ENCODE measurements at places on chromosomes 12 and 14. TPM values are rescaled to one million over a fixed set of nuclear protein-coding genes. Genes with fewer than 3 reads are reported as not detected.

- H3K4me1 ChIP-seq, result no peaks in the 10 kb centered on the region
- no peaks in the 10 kb centered on the region for H3K36me3 ChIP-seq
- no peak overlapping the region for H3K27ac ChIP-seq
Observed at GRCh38 chr14:32733015-32733414, 205.7 kb upstream of the NPAS3 start.

DNA sequence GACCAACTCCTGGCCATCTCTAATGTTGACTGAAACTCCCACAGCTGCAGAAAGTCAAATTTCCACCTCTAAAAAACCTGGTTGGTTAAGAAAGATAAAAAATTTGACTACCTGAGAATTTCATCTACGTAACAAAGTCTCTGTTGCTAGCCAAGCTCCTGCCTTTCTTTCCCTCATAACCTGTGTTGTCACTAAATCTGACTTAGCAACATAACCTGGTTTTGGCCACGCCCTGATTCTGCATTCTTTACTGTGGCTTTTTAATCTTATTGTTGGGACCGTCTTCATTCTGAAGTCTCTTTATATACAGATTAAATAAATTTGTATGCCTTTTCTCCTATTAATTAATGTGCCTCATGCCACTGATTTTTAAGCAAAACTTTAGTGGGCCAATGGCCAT is 16.1 kb upstream of the CD69 start:
- H3K4me1 ChIP-seq, result peaks cover 10% of the 10 kb centered on the region
- no peaks in the 10 kb centered on the region for H3K27me3 ChIP-seq
- DNase-seq, result no peak
- H3K36me3 ChIP-seq, result no peaks in the 10 kb centered on the region
- H3K4me3 ChIP-seq, result no peak overlapping the region
- H3K27ac ChIP-seq, result no peak overlapping the region

DNA sequence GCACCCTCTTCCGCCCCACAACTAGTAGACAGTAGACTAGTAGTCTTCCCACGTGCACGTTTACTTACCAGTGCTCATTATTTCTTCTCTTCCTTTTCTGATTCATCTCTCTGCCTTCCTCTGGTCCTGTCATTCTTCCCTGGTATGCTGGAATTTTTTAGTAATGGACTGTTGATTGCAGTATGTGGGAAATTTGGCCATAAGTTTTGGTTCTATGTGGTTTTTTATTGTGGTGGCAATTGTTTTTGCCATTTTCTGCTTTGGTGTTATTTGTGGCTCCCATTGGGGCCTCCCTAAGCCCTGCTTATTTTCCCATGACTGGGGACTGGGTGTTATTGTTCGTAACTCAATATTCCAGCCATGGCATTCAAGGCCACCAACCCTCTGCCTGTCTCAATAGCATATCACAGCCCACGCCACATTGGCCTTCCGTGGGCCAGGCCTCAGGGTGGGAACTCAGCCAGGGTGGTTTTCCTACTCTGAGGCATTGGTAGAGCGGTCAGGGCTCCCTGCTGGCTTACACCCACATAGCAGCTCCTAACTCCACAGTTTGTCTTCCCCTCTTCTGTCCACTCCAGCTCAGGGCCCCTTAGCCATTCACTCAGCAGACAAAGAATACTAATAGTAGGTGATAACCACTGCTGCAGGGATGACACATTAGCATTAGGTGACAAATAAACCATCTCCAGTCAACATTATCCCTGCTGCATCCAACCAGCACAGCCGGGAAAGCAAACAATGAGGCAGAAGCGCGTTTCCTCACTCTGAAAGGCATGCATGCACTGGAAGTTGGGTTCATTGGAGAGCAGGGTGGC is 321.5 kb downstream of the CACNA1C start:
- no peak overlapping the region for H3K4me3 ChIP-seq
- H3K27me3 ChIP-seq, result no peaks in the 10 kb centered on the region
- no peak overlapping the region for H3K27ac ChIP-seq
- DNase-seq, result no peak
- H3K4me1 ChIP-seq, result no peaks in the 10 kb centered on the region

DNA sequence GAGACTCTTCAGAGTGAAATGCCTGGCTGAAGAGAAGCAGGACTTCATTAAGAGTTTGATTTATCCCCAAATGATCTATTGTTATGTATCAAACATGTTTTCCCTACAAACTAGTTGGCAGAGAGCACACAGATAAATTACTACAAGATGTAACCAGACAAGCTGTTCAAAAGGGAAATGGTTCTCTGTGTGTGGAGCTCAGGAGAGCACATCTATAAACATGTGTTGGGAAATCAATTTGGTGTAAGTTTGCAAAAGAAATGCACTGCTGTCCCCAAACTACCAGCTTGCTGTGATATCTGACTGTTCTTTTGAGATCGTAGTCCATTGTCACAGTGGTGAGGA is 159.2 kb downstream of the PAH start:
- no peak overlapping the region for H3K27ac ChIP-seq
- no peak overlapping the region for H3K4me3 ChIP-seq
- H3K27me3 ChIP-seq, result no peaks in the 10 kb centered on the region

GRCh38 chr14:76826122-76826521 is at the start of gene LRRC74A:
LRRC74A (plus strand) TSS chr14:76826408; CDS start chr14:76826698, 290 bp downstream.
- DNase-seq, result no peak
- H3K4me3 ChIP-seq, result no peak within 1 kb of the TSS
- no peak within 1 kb of the TSS for H3K27ac ChIP-seq
- no peaks in the 10 kb centered on the region for H3K36me3 ChIP-seq
- H3K4me1 ChIP-seq, result peaks cover 13% of the 10 kb centered on the region

The FSCB gene
- not detected for polyA plus RNA-seq

The KRT82 gene
- not detected for polyA plus RNA-seq

The SPPL3 gene
- polyA plus RNA-seq, result 13.6 TPM

Measured in spleen (tissue), 13 donors.